ENCODE measurements at places on chromosomes 11 and 22.

DNA sequence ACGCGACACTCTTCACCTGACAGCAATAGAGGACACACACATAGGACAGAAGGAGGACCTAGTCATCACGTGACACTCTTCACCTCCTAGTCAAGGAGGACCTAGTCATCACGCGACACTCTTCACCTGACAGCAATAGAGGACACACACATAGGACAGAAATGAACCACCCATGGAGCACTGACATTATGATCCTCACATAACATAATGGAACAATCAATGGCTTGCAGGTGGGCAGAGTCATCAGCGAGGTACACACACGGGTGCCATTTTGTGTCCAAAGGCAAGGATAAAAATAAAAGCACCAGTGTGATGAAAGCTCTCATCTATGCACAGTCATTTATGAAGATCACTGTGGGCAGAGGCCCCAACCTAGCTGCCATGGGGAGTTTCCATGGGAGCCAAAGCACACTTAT lies 354.7 kb downstream of the LARGE1 start:
- DNase-seq: no peak

DNA sequence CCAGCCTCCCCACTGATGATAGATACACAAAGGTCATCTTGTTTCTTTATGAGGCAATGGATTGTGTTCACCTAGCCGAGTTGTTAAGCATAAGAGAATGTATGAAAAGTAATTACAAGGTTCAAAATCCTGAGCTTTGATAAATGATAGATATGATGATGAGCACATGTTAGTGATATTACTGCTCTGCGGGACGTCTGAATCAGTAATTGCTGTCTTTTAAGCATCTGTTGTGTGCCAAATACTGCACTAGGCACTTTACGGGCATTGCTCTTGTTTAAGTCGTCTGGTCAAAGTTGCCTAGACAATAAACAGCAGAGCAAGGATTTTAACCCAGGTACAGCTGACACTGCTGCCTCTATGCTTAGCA lies 559 bp upstream of the RNF141 start:
- no peak for DNase-seq

GRCh38 chr11:86162239-86162638 lies 82.3 kb upstream of the EED start:
- no peak for DNase-seq

- no peak for DNase-seq
Observed at GRCh38 chr11:9826390-9826789, 162.5 kb downstream of the SWAP70 start.

GRCh38 chr11:47056261-47056915 lies 119.8 kb downstream of the CSTPP1 start:
- DNase-seq: peak; percentile 32

- no peak for DNase-seq
Observed at GRCh38 chr11:27460158-27460978, 12.2 kb downstream of the LGR4 start.

- no peak for DNase-seq
Observed at GRCh38 chr11:128482512-128483191, 104.7 kb downstream of the ETS1 start.

- no peak for DNase-seq
Observed at GRCh38 chr22:47198801-47199251, 436.4 kb downstream of the TBC1D22A start.

DNA sequence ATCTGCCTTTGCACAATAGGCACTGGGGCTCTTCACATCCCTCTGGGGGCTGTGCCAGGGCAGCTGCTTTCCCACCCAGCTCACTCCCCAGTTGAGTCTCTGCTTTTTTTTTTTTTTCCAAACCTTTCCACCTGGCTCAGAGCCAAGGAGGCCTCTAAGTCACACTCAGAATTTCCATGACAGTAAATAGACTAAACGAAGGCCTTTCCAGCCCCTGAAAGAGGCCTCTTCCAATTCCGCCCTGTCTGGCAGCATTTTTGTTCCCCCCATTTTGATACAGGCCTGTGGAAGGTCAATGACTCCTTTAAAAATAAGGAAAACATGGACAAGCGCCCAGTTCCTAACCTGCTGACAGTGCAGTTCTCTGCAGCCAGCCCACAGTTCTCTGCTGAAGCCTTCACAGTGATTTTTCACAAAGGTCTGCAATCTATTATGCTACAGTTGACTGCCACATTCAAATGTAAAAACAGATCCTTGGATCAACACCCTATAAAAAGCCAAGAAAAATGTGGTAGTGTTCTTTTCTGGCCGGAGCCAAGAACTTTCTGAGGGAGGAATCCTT lies 107.5 kb upstream of the SESN3 start:
- DNase-seq: peak; percentile 84

- no peak for DNase-seq
Observed at GRCh38 chr11:70620510-70621184, 222.3 kb downstream of the CTTN start.

DNA sequence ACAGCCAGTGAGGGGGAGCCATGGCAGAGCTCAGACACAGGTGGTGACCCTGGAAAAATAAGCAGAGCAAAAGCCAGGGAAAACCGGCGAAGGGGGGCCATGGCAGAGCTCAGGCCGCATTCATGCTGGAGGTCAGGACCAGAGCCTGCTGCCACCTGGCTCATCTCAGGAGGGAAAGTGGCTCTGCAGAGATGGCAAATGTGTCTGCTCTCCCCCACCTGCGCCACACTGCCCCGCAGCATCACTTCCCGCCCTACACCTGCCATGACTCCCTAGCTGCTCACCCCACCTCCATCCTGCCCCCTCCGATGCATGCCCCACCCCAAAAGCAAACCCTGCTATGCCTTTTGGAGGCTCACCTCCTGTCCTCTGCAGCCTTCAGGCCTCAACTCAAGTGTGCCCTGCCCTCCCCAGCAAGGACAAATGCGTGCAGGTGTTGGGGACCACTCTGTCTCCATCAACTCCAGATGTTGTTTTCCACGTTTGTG lies 123.2 kb upstream of the FGF3 start:
- DNase-seq: no peak

- peak; percentile 4 for DNase-seq
Observed at GRCh38 chr11:61695917-61696316, 15.7 kb downstream of the DAGLA start.

- DNase-seq: no peak
Observed at GRCh38 chr11:82996966-82997606, 74.6 kb downstream of the RAB30 start.

GRCh38 chr11:70586261-70587074 lies 188.1 kb downstream of the CTTN start:
- no peak for DNase-seq

DNA sequence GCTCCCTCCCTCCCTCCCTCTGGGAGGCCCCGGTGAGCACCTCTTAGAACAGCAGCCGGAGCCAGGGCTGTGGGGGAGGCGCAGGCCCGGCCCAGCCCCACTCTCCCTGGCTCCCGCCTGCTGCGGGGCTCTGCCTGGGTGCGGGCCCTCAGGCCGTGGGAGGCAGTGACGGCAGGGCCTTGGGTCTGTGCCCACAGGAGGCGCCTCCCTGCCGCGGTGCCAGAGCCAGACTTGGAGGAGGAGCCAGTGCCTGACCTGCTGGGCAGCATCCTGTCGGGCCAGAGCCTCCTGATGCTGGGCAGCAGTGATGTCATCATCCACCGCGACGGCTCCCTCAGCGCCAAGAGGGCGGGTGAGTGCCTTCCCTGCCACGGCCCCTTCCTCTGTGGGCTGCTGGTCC lies 9.5 kb downstream of the IRF7 start:
- no peak for DNase-seq

DNA sequence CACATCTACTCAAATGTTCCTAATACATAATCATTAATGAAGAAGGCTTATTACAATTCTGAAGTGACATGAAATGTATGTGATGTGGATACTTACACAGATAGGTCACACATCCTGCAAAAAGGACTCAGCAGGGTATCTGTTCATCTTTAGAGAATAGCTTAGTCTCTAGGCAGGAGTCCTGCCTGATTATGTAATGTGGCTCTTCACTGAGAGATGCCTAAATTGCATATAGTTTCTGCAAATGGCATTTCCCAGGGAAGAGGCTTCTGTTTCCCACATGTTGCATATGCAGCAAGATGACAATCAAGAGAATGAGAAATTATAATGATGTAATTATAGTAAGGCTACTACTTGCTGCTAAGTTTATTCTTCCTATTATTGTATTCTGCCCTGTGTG lies 58.8 kb upstream of the SLC36A4 start:
- no peak for DNase-seq

- no peak for DNase-seq
Observed at GRCh38 chr11:6681949-6682348, 1.2 kb downstream of the MRPL17 start.

GRCh38 chr22:36383110-36383581 lies 4.6 kb downstream of the MYH9 start:
- DNase-seq: no peak

DNA sequence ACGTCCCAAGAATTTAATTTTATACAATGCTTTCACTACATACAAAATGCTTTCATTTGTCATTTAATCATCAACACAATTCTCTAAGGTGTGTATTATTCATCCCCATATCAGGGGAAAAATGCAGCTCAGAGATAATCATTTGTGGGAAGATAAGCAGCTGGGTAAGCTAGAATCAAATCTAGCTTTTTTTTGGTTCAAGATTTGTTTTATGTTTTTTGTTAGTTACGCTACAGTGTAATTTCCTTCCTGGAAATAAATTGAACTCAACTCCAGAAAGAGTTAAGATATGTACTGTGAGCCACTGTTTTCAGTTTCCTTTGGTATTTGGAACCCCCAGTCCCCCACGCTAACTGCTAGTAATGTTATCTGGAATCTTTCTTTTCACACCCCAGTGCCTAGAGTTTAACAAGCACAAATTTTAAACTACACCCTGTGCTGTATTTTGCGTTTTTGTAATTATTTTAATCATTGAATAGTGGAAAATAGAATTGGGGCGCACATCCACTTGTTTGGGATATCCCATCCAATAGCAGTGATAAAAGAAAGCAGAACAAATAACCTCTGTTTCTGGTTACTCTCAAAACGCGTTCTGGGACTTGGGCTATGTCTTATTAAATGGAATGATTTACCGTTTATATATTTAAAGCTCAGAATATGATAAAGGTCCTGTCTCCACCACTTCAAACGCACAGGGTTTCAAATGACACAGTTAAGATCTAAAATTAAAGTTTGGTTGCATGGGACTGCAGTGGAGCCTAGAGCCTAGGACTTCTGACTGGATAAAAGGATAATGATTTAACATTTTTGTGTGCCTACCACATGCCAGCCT lies 2.1 kb upstream of the HSPA8 start:
- DNase-seq: no peak

DNA sequence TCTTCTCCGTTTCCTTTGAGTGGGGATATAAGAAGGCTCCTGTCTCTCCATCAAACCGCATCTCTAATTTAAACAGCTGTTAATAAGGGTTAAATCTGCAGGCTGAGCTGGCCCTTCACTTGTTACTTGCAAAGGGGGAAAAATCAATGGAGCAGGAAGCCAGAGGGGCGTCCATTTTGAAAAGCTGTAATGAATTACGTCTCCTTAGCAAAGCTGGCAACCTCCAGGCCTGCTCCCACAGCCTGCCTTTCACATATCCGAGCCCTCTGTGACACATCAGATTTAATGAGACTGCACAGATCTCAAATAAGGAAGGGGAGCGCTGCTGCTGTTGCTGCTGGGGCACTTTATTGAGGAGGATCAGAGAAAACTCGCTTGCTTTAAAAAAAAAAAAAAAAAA lies 320.8 kb downstream of the BLID start:
- no peak for DNase-seq

DNA sequence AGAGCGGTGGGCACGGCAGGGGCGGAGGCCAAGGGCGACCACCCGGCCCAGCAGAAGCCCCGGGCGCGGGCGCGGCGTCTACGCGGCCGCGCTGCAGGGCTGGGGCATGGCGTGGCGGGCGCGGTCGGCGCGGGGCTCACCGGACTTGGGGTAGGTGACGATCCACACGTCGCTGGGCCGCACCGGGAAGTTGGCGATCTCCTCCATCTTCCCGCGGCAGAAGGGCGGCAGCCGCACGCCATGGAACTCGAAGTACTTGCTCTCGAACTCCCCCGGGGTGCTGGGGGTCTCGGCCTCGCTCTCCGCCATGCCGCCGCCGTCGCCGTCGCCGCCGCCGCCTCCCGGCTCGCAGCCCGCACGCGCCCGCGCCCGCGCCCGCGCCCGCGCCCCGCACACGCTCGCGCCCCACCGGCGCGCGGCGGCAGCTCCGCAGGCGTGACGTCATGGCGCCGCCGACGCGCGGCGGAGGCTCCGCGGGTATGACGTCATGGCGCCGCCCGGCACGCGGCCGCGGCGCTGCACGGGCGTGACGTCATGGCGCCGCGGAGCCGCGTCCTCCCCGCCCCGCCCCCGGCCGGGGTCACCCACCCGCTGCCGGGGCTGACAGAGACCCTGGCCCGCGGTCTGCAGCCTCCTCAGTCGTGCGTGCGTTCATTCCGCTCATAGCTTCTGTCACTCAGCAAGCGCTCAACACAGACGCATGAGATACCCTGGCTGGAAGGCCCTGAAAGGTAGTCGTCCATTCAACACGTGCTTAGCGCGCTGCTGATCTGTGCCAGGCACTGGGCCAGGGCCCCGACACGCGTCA lies at the start of gene SULT4A1:
Gene SULT4A1, minus strand, starts transcription at position 440 of the 808 bp plus-strand sequence. Its CDS starts 131 bp downstream, at position 309.
- DNase-seq: no peak

GRCh38 chr22:26624803-26625202 lies 3.0 kb downstream of the CRYBA4 start:
- no peak for DNase-seq

- no peak for DNase-seq
Observed at GRCh38 chr22:38901111-38901641, 29.2 kb upstream of the CBX6 start.

GRCh38 chr11:60357771-60358170 lies 20.6 kb upstream of the MS4A7 start:
- no peak for DNase-seq

GRCh38 chr11:5527716-5528115 lies 11.2 kb upstream of the UBQLNL start:
- DNase-seq: no peak

DNA sequence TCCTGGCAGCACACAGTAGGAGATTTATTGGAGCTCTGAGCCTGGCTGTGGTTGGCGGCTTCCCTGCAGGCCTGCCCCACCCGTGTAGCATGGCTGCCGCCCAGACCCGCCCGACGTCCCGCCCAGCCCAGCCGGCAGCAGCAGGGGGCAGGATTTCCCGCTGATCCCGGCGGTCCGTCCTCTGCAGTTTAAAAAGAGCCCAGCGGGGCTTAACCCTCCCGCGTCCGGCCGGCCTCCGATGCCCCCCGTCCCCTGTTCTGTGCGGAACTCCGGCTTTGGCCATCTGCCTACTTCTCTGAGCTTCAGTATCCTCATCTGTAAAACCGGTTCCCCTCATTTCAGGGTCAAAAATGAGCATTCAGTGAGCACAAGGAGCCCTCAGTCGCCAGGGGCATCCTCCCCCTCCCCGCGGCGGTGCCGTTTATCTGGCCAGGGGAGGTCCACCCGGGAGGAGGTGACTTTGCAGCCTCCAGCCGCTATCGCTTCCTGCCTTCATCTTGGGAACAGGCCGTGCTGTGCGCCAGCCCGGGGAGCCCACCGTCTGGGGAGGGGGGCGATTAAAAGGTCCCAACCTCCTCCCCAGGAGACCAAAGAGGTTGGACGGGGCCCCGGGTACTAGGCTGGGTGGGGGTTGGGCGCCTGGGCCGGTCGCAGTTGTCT lies at the start of gene GAS2L1:
Gene GAS2L1, plus strand, starts transcription at position 476 of the 660 bp plus-strand sequence. CDS start 1,456 bp downstream, outside the sequence.
- DNase-seq: peak; percentile 35
